Hypothalamus (tissue), 51 donors: ENCODE measurements at places on chromosomes 11 and 22.

GRCh38 chr11:114291381-114291780, 4.8 kb upstream of the NNMT start:
- DNase-seq, result no peak

DNA sequence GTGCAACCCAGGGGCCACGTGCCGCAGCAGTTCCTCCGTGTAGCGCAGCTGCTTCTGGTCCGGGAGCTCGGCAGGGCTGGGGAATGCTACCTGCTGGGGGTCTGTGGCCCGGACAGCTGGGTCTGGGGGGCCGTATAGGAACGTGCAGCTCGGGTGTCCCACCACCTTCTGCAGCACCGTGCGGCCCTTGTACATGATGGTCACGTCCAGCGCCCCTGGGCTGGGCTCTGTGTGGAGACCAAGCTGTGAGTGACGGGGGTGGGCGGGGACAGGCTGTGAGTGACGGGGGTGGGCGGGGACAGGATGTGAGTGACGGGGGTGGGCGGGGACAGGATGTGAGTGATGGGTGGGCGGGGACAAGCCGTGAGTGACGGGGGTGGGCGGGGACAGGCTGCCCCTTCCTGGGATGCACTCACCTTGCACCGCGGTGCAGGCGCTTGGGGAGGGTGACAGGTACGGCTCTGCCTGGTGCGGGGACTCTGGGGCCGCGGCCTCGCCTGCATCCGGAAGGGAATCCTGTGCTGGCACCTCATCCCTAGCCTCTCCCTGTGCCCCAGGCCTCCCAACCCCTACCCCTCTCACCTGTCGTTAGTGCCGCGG, 2.3 kb downstream of the IRF7 start:
- no peak for DNase-seq

DNA sequence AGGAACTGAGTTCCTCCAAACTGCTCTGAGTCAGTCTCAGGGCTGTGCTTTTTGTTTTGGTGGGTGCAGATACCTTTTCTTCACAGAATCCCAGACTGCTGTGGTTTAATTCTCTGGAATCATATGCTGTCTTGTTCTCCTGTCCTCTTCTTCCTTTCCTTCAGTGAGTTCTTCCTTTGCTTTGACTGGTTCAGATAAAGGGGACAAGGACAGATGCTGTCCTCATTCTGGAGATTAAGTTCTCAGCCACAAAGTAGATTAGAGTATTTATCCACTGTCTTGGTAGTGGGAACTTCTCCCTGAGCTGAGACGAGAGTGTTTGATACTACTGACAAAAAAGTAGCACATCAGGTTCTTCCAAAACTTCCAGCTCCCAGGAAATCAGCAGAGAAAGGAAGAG, 13.3 kb downstream of the ZDHHC5 start:
- DNase-seq, result no peak

DNA sequence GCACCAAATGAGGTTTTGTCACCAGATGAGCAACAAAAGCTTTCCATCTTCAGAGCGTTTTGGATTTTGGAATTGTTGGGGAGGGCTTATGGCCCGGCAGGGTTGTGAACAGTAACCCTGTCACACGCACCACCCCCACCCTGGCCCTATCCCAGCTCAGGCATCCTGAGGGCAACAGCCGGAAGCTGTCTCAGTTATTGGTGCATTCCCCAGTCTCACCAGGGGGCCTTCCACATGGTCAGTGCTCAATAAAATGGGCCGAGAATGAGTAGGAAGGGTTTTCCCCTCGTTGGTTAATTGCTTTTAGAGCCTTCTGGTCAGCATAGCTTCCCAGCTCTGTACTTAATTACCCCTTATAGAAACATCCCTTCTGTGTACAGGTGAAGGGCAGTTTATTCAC, 46.0 kb downstream of the LRP5 start:
- DNase-seq, result no peak

DNA sequence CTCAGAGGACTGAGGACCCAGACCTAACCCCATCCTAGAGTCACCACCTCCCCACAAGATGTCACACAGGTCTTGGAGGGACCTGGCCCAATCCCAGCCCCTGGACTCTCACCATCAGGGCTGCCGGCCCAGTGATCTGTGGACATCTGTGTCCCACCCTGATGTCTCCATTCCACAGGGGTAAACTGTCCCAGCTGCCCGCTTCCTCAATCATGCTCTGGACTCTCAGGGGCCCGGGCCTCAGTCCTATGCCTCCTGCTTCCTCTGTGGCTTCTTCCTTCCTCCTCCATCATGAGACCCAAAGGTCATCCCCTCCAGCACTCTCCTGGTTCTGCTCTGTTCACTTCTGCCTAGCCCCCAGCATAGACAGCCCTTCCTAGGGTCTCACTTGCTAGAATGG, 32.2 kb downstream of the ARAP1 start:
- no peak for DNase-seq

GRCh38 chr11:7665473-7666291, 7.6 kb downstream of the CYB5R2 start:
- DNase-seq, result no peak
